ENCODE measurements at places on chromosomes 12 and 14.

DNA sequence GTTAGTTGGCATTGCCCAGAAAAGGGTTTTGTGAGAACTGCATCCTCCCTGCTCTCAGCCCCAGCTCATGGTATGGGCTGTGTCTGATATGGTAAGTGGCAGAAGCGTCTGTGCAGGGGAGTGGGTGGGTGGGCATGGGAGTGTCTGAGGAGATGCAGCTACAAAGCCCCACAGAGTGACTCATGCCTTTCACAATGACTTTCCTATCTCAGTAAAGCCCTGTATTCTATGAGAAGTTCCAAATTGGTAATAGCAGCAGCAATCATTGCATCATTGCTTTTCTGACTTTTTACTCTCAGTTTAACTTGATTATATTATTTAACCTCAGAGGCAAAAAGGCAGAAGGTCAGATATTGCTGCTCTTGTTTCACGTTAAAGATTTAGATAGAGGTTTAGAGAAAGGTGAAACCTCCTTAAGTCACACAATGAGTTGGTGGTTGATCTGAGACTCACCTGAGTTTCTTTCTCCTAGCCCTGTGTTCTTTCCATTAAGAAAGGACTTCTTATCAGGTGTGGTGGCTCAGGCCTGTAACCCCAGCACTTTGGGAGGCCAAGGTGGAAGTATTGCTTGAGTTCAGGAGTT lies 171.7 kb downstream of the SLC5A8 start:
- DNase-seq = no peak

DNA sequence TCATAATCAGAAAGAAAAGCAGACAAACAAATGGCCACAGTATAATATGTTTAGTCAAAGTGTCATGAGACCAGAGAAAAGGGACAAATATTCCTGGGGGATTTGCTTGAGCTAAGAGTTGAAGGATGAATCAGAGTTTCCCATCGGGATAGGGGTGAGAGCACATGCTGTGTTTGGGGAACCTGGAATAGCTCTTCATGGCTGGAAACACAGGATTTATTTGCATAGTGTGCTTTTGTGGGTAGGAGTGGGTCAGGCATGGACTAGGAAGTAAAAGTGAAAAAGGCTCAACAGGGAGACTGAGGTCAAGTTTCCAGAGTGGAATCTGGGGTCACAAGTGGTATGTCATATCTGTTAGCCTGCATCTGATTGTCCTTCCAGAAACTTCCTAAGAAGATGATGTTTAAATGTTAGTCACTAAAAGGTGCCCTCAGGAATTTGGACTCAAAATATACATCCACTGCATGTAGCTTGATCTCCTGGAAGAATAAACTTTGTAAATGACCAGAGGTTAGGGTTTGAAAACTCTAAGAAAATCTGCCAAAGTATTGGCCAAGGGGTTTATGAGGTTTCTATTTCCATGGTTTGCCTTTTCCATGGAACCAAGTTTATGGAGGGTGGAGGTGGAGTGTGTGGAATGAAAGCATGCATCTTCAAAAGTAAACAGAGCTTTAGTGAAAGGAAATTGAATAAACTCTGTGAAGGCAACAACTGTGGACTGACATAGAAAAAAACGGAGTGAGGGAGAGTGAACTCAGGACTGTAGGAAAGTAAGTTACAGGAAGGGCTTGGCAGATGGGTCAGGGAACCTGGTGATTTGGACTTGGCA lies 344.6 kb downstream of the C12orf75 start:
- DNase-seq = no peak

DNA sequence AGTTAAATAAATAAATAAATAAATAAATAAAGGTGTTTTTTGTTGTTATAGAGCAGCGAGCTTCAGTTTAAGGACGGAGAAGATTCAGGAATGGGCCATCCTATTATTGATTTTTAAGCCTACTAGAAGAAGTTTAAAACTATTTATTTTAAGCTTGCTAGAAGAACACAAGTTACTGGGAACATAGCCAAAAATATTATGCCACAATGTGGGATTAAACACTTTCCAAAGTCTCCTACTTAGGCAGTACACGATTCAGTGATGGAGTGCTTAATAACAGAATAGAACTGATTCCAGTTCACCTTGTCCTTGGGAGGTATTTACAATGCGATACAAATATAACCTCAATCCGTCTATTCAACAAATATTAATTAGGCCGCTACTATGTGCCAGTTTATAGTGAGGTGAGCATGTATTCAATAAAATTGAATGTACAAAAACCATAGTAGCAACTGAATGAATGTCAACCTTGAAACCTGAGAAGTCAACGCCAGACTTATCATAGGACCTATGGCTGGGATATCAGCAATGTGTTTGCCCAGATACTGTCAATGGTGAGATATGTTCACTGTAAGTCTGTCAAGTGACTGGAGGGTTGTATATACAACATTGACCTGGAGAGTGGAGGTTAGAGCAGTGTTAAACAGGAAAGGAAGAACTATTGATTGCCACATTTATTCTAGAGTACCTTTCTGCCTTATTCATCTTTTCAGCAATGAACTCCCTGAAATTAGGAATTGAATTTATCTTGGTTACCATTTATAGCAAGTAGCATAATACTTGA lies 486.4 kb downstream of the TMTC2 start:
- DNase-seq = no peak

DNA sequence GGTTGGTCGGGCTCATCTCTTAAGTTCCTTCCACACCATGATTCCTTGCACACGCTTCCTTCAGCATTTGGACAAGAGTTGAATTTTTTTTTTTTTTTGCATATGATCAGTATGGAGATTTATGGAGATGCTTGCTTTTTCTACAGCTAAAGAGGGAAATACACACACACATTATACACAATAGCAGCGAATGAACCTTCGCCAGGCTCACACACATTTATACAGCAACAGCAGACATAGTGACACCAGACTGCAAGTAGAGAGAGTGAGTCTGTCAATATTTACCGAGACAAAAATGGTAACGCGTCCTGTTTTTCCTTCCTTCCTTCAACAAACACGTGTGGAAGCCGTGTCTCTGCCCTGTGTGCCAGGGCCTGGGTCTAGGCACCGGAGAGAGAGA lies 897.9 kb downstream of the BCL11B start:
- DNase-seq = no peak

- DNase-seq = no peak
Observed at GRCh38 chr12:52839436-52840105, 5.5 kb upstream of the KRT79 start.

GRCh38 chr12:4441355-4442335 lies 4.0 kb downstream of the FGF6 start:
- no peak for DNase-seq

GRCh38 chr14:99382071-99382470 lies 98.6 kb downstream of the SETD3 start:
- no peak for DNase-seq

- DNase-seq = no peak
Observed at GRCh38 chr12:59980476-59980875, 384.6 kb downstream of the SLC16A7 start.

- no peak for DNase-seq
Observed at GRCh38 chr12:68950511-68950910, 17.5 kb upstream of the CPM start.

DNA sequence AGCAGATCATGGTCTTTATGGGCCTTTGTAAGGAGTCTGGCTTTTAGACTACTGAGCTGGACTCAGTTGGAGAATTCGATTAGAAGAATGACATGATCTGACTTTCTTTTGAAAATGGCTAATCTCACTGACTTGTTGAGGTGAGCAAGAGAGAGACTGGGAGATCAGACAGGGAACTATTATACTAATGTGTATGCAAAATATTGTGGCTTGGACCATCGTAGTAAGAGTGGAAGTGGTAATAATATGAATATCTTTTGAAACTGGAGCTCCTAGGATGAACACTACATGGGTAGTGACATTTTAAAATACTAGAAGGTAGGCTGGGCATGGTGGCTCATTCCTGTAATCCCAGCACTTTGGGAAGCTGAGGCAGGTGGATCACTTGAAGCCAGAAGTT lies 56.2 kb upstream of the CCT2 start:
- no peak for DNase-seq

DNA sequence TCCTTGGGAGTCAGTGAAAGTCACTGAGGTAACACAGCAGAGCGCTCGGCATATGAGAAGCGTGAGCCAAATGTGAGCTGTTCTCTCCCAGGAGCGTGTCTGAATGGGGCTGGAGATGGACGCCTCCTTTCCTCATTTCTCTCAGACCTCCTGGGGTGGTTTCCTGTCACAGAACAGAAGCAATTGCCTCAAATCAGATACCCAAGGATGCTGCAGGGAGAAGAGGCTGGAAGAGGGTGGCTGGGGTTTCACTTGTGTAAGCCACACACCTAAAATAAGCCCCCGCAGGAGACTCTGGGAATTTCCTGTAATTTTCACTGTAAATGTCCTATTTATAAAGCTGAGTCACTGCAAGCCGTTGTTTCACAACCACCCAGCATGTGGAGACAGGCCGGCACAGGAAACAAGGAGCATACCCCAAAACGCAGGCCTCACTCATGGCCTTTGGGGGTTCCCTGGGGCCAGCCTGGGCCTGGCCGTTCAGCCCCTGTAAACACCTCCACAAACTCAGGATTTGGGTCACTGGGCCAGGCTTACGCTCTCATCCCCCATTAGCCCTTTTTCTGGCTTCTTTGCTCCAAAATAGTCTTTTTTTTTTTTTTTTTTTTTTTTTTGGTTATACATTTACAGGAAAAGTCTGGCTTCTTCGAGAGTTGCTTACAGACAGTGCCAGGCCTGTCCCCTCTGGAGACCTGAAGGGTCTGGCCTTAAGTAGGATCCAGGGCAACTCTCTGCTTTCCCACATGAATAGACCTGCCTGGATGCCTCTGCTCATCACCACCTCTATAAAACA lies 55.3 kb downstream of the VCPKMT start:
- peak; percentile 76 for DNase-seq

DNA sequence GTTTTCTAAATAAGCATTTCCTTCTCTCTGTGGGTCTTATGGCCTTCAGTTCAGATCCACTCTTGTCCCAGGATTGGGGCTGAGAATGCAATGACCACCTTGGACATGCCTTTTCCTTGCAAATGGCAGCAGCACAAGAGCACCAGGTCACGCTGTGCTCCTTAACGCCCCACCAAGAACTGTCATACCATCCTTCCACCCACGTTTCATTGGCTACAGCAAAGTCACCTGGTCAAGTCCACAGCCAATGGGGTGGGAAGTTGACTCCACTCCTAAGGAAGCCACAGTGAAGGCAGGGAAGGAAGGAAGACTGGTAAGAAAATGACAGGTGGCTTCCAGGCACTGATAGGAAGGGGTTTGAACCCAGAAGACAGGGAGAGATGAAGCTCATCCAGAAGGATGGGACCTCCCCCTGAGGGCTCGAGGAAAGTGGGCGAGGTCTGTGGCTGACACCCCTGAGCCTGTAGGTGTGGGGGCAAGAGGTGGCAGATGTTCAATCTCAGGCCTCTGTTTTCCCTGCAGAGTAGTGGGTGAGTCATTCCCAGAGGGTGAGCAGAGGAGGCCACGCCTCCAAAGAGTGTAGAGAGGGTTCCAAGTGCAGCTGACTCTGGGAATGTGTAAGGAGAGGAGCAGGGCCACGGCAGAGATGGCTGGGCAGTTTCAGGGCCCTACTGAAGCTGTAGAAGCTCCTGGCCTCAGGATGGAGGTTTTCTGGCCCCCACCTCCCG lies 113.5 kb upstream of the VRK1 start:
- no peak for DNase-seq

DNA sequence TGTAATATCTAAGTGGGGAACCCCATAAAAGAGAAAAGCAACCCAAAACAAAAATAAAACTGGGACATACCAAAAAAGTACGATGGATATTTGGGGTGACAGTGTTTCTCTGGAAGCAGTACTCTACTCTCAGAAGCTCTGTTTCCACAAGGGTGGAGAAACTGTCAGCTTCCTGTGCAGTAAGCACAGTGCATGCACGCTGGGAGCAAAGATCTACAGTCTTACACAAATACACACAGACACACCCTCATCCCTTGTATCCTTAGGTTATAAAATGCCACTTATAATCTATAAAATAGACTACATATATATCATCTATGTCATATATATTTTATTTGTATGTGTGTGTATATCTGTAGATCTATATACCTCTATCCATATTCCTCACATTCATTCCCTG lies 225.8 kb upstream of the SOX5 start:
- no peak for DNase-seq

- DNase-seq = no peak
Observed at GRCh38 chr14:90943367-90943766, 117.1 kb downstream of the RPS6KA5 start.

DNA sequence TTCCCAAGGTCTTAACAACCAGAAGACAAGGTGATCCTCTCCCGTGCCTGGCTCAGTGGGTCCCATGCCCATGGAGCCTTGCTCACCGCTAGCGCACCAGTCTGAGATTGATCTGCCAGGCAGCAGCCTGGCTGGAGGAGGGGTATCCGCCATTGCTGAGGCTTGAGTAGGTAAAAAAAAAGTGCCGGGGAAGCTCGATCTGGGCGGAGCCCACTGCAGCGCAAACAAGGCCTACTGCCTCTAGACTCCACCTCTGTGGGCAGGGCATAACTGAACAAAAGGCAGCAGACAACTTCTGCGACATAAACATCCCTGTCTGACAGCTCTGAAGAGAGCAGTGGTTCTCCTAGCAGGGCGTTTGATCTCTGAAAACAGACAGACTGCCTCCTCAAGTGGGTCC lies 104.0 kb downstream of the C14orf39 start:
- no peak for DNase-seq

DNA sequence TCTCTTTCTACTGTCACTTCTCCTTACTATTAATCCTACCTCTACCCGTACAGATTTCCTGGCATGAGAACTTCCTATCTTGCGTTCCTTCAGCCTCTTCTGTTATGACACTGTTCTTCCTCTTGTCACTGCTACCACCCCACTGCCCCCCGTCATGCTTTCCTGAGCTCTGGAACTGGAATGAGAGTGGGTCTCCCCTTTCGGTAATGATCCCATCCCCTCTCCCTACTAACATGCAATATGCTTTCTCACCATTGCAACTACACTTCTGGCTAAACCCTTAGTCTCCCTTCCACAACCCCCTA lies 4.9 kb upstream of the AP1G2 start:
- no peak for DNase-seq

GRCh38 chr14:101242442-101243385 lies 318.6 kb upstream of the DIO3 start:
- DNase-seq = no peak

DNA sequence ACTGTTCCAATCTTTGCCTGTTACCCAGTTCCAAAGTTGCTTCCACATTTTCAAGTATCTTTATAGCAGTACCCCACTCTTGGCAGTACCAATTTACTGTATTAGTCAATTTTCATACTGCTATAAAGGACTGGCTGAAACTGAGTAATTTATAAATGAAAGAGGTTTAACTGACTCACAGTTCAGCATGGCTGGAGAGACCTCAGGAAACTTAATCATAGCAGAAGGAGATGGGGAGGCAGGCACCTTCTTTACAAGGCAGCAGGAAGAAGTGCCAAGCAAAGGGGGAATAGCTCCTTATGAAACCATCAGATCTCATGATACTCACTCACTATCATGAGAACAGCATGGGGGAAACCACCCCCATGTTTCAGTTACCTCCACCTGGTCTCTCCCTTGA lies 215.0 kb downstream of the SNAPC1 start:
- no peak for DNase-seq

DNA sequence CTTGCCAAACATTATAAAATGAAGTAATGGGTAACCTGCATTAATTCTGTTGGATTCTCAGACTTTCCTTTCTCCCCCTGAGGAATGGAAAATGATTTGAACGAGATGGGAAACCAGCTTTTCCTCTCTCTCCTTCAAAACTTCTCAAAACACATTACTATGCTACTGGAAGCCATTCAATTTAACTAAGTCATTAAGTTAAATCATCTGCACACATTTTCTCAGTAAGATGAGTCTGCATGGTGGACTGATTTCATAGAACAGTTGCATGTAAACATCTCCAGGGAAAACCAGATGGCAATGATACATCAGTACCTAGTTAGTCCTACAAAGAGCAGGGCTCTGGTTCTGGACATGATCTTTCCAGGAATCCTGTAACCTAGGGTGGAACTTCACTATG lies 59.9 kb downstream of the BMP4 start:
- DNase-seq = no peak
